ENCODE measurements at places on chromosomes 4 and X.

DNA sequence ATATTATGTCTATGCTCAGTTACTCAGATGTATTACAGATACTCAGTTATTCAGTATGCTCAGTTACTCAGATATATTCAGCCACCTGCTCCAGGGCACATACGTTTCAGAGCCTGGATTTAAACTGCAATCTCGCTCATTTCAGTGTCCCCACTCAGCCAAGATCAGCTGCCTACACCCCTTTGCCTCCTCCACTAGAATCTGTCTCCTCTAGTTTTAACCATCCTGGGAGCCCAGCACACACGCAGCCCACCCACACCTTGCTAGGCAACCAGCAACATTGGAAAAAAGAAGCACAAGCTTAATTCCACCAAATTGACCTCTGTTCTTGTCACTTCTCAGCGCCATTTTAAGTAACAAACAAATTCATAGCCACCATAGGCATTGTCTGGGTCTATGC is 246.2 kb downstream of the QDPR start:
- no peak for DNase-seq

GRCh38 chrX:152917656-152918579 is 20.1 kb downstream of the ZNF185 start:
- no peak for DNase-seq

DNA sequence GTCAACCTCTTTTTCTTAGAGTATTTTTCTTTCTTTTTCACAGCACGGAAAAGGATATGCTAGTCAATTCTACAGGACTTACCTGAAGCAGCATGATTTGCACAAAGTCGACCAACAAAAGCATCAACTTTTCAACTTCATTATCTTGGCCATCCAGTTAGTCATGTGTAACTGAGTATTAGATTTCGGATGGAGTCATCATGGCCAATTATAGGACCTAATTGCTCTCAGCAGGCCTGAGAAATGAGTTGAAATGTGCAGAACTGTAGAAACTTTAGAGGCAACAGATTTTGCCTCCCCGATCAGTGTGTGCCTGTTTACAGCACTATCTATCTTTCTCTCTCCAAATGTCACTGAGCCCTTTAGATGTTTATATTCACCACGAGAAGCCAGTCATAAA is 41.0 kb downstream of the PCDH10 start:
- no peak for DNase-seq

GRCh38 chr4:1296324-1297022 is 6.8 kb downstream of the MAEA start:
- DNase-seq, result no peak

- no peak for DNase-seq
These were observed 34.5 kb upstream of the FAM9C start for GRCh38 chrX:13078739-13079444.

GRCh38 chrX:110146521-110146920 is 143.6 kb downstream of the TMEM164 start:
- no peak for DNase-seq

DNA sequence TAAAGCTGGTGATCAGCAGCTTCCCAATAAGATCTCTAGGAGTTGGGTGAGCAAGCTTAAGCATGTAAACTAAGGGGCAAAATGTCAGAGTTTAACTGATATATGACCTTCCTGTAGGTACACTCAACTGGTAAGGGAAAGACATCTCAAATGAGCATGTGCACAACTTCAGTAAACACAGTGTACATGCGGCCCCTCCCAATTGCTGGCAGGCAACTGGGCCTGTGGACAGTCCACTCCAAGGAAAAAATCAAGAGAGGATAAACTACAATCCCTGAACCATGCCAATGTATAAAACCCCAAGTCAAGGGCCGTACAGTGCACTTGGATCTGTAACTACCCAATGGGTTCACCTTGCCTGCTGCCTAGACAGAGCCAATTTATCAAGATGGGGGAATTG is 4.9 kb upstream of the NAA11 start:
- DNase-seq, result no peak

DNA sequence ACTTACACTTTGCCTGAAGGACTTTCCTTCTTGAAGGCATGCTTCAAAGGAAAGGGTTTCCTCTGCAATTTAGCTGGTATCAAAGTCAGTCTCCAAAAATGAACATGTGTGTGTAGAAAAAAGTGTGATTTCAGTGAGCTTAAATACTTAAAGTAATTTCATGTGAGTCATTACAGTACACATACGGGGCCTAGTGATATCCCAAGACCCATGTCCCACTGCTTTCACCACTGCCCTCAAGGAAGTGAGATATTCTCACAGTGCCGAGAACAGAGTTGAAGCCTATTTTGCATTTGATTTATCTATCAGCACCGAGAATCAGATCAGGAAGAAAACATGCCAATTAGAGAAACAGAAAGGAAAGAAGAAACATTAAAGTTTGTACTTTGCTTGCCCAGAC is 61.0 kb downstream of the CHST7 start:
- no peak for DNase-seq

GRCh38 chrX:21747558-21747957 is 10.4 kb downstream of the SMPX start:
- DNase-seq, result no peak

DNA sequence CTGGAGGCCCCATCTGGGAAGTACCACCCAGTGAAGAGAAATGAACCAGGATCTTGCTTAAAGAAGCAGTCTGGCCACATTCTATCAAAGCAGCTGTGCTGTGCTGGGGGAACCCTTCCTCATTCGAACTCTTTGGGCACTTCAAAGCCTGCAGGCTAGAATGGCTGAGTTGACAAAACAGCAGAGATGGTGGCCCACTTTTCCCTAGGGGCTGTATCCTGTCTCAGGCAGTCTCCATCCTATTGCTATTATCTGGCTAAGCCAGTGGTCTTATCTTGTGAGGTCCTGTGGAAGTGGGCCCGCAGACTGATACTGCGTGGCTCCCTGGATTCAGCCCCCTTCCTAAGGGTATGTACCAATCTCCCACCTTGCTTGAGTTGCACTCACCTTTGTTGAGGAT is 114.3 kb downstream of the VSIG4 start:
- DNase-seq, result no peak

- no peak for DNase-seq
These were observed 20.3 kb upstream of the LSM6 start for GRCh38 chr4:146155152-146155724.

GRCh38 chr4:96262057-96262456 is 422.2 kb downstream of the PDHA2 start:
- DNase-seq, result no peak
